ENCODE measurements at places on chromosomes 3 and 15. TPM values are rescaled to one million over a fixed set of nuclear protein-coding genes. Genes with fewer than 3 reads are reported as not detected.

DNA sequence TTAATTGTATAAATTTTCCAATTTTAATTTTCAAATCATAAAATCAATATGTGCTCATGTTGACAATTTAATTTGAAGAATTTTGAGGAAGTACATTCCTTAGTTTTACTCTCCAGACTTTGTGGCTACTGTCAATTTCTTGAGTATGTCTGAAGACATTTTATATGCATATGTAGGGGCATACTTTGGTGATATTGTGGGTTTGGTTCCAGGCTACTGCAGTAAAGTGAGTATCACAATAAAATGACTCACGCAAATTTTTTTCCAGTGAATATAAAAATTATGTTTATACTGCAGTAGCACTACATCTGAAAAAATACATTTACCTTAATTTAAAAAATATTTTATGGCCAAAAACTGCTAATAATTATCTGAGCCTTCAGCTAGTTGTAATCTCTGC lies 123.2 kb upstream of the PLCL2 start:
- H3K36me3 ChIP-seq, result peaks cover 5% of the 10 kb centered on the region
- peak overlapping the region; percentile 78 for H3K27ac ChIP-seq
- H3K27me3 ChIP-seq, result no peaks in the 10 kb centered on the region
- peaks cover 32% of the 10 kb centered on the region for H3K4me1 ChIP-seq

DNA sequence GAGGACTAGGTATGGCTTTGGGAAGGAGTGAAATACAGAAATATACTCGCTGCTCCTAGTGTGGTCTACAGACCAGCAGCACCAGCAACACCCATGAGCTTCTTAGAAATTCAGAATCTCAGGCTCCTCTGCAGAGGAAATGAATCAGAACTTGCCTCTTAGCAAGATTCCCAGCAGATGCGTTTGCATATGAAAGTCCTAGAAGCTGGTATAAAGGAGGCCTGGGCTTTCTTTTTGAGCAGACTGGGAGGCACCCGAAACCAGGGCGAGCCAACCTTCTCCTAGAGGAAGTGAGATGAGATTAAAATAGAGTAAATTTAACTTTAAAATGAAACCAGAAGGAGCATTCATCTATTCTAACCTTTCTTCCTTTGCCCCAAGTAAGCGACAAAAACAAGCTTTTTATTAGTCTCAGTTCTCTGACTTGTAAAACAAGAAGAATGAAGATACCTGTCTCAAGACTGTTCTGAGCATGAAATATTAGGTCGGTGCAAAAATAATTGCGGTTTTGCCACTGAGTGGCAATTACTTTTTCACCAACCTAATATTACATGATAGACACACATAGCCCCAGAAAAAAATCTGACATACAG lies 140.0 kb downstream of the PDZRN3 start:
- H3K4me3 ChIP-seq, result peak overlapping the region; percentile 76
- H3K27ac ChIP-seq, result peak overlapping the region; percentile 81
- peak; percentile 20 for DNase-seq
- no peaks in the 10 kb centered on the region for H3K27me3 ChIP-seq
- H3K4me1 ChIP-seq, result peaks cover 49% of the 10 kb centered on the region
- no peaks in the 10 kb centered on the region for H3K36me3 ChIP-seq

GRCh38 chr3:109184726-109185125 lies 48.2 kb downstream of the C3orf85 start:
- H3K4me1 ChIP-seq, result no peaks in the 10 kb centered on the region
- no peaks in the 10 kb centered on the region for H3K27me3 ChIP-seq
- no peak overlapping the region for H3K4me3 ChIP-seq
- no peak overlapping the region for H3K27ac ChIP-seq
- peaks cover 4% of the 10 kb centered on the region for H3K36me3 ChIP-seq

GRCh38 chr15:58678683-58679082 lies 70.8 kb downstream of the ADAM10 start:
- DNase-seq, result no peak
- peaks cover 1% of the 10 kb centered on the region for H3K27me3 ChIP-seq
- H3K27ac ChIP-seq, result no peak overlapping the region
- H3K4me1 ChIP-seq, result peaks cover 9% of the 10 kb centered on the region
- H3K36me3 ChIP-seq, result no peaks in the 10 kb centered on the region

- no peaks in the 10 kb centered on the region for H3K27me3 ChIP-seq
- peaks cover 15% of the 10 kb centered on the region for H3K36me3 ChIP-seq
- no peak overlapping the region for H3K4me3 ChIP-seq
- peaks cover 41% of the 10 kb centered on the region for H3K4me1 ChIP-seq
Measured at GRCh38 chr3:64207289-64208080, 17.8 kb downstream of the PRICKLE2 start.

GRCh38 chr15:67086637-67086914 lies 21.2 kb downstream of the SMAD3 start:
- H3K4me1 ChIP-seq, result peaks cover 100% of the 10 kb centered on the region
- H3K36me3 ChIP-seq, result peaks cover 64% of the 10 kb centered on the region
- H3K4me3 ChIP-seq, result no peak overlapping the region
- H3K27me3 ChIP-seq, result peaks cover 2% of the 10 kb centered on the region
- no peak for DNase-seq

Gene GADL1
- total RNA-seq, result not detected

DNA sequence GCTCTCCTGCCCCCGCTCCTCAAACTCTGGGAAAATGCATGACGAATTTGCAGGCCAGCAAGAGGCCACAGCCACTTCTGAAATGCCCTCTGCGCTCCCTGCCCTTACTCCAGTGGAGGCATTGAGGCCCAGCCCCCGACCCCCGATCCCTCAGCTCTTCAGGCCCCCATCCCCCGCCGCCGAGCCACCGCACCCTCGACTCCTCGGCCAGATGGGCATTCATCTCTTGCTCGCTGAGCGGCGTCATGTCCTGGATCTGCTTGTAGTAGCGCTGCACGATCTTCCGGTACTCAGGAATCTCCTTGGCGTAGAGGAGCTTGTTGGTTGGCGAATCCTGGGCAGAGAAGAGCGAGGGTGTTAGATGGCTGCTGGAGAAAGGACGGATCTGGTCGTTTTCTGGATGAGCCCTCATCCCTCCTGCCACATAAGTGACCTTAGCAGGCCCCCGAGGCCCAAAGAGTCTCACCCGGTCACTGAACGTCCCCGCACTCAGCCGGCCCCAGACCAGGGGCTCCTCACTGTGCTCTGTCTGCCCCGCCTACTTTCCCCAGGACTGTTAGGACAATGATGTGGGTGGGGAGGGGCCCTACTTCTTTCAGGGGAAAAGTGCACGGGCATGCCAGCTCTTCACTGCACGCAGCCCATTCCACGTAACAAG lies 14.0 kb downstream of the H1-8 start:
- peaks cover 62% of the 10 kb centered on the region for H3K4me1 ChIP-seq
- no peak overlapping the region for H3K4me3 ChIP-seq
- peaks cover 21% of the 10 kb centered on the region for H3K36me3 ChIP-seq
- peaks cover 9% of the 10 kb centered on the region for H3K27me3 ChIP-seq
- DNase-seq, result no peak

Gene PLXNA1
- total RNA-seq, result 47.1 TPM

GRCh38 chr15:25787855-25788520 lies 75.1 kb downstream of the ATP10A start:
- peaks cover 91% of the 10 kb centered on the region for H3K4me1 ChIP-seq
- peak; percentile 44 for DNase-seq
- H3K4me3 ChIP-seq, result peak overlapping the region; percentile 81
- no peaks in the 10 kb centered on the region for H3K27me3 ChIP-seq
- H3K27ac ChIP-seq, result peak overlapping the region; percentile 97

DNA sequence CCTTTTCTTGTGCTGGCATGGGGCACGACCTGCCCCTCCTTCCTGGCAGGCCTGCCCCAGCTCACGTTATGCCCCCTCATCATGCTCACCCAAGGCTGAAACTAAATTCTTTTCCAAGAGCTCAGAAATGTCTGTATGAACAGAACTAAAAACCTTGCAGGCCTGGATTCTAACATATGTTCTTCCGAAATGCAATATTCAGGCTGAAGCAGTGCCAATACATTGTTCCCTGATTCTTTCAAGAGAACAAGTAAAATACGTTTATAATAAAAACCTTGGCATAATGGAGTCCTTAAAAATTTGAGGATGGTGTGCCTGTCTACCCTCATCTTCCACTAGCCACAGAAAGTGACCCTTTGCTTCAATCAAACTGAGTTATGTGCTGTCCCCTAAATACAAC lies 48.5 kb upstream of the ICE2 start:
- no peak for DNase-seq
- H3K36me3 ChIP-seq, result no peaks in the 10 kb centered on the region
- H3K4me1 ChIP-seq, result peaks cover 38% of the 10 kb centered on the region
- H3K4me3 ChIP-seq, result no peak overlapping the region

DNA sequence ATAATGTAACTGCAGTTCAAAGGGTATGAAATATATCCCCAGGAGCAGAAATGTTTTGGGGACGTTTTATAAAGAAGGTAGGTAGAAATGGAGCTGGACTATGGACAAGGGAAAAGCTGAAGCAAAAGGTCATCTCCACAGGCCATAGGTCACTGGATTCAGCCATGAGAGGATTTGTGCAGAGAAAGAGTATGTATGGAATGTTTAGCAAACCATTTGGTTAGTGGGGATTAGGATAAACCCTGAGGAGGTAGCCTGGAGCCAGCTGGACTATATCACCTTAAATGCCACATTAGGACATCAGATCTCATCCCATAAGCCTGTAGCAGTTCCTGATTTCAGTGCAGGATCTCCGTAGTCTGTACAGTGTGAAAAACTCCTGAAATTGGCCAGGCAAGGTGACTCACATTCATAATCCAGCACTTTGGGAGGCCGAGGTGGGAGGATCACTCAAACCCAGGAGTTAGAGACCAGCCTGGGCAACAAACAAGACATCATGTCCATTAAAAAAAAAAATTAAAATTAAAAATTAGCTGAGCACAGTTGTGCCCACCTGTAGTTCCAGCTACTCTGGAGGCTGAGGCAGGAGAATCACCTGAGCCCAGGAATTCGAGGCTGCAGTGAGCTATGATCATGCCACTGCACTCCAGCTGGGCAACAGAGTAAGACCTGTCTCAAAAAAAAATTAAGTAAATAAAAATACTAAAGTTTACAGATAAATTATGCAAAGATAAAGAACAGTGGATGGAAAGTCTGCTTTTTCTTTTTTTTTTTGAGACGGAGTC lies 4.7 kb downstream of the IP6K1 start:
- peaks cover 23% of the 10 kb centered on the region for H3K36me3 ChIP-seq
- H3K27ac ChIP-seq, result 0 out of 2 replicates have a peak overlapping the region, but pooled peaks have one; percentile 21
- H3K4me3 ChIP-seq, result no peak overlapping the region
- no peak for DNase-seq

DNA sequence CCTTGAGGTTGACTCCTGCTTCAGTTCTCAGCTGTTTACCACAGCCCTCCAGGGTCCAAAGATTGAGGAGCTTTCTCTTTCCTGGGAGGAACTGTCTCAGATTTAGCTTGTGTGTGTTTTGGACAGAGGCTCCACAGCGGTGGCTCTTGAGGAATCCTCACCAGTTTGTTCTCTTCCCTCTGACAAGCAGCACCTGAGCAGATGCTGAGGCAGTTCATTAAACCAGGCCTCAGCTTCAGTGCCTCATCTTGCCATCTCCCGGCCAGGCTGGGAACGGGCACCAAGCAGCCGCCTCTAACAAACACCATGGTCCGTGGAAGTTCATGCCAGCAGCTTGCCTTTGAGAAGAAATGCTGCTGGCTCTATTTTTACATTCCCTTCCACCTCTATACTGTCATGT lies 25.8 kb upstream of the TIMP4 start:
- peaks cover 7% of the 10 kb centered on the region for H3K27me3 ChIP-seq
- peaks cover 28% of the 10 kb centered on the region for H3K4me1 ChIP-seq
- H3K36me3 ChIP-seq, result no peaks in the 10 kb centered on the region
- no peak overlapping the region for H3K27ac ChIP-seq
- H3K4me3 ChIP-seq, result no peak overlapping the region
- no peak for DNase-seq

- H3K36me3 ChIP-seq, result no peaks in the 10 kb centered on the region
- no peak overlapping the region for H3K4me3 ChIP-seq
Measured at GRCh38 chr3:79362571-79363270, 405.1 kb downstream of the ROBO1 start.

Gene C2CD4B
- total RNA-seq, result not detected

- H3K27ac ChIP-seq, result no peak overlapping the region
- peaks cover 12% of the 10 kb centered on the region for H3K36me3 ChIP-seq
- DNase-seq, result no peak
- no peak overlapping the region for H3K4me3 ChIP-seq
Measured at GRCh38 chr3:12487786-12488185, 3.5 kb downstream of the TSEN2 start.

DNA sequence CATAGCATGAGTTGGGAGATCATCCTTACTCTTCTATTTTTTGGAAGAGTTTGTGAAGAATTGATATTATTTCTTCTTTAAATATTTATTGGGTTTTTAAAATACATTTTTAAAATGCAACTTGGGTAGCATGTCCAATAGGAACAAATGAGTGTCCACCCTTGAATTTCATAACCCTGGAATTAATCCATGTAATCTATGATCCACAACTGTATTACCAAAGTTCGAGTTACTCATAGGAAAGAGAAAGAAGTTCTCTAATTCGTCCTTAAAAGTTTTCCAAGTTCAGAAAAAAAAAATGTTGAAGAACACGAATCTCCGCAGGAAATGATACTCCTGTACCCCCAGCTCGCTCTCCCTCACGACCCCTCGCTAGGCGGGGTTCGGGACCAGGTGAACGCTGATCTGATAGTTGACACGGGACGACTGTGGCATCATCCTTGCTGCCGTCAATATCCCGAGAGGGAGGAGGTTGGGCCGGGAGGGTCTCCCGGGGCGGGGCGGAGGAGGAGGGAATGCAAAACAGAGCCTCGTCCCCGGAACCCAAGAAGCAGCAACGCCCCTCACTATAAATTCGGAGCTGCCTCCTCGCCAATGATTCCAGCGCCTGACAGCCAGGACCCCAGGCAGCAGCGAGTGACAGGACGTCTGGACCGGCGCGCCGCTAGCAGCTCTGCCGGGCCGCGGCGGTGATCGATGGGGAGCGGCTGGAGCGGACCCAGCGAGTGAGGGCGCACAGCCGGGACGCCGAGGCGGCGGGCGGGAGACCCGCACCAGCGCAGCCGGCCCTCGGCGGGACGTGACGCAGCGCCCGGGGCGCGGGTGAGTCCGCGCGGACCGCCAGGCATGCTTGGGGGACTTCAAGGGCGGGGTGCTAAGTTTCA lies at the start of gene AGTR1:
Gene AGTR1, plus strand, starts transcription at position 598 of the 884 bp plus-strand sequence. CDS start 43,133 bp downstream, outside the sequence.
- no peak within 1 kb of the TSS for H3K27ac ChIP-seq
- H3K36me3 ChIP-seq, result no peaks in the 10 kb centered on the region
- peaks cover 12% of the 10 kb centered on the region for H3K27me3 ChIP-seq
- no peak for DNase-seq

Gene DNAH12
- total RNA-seq, result not detected

- no peak overlapping the region for H3K27ac ChIP-seq
- no peaks in the 10 kb centered on the region for H3K4me1 ChIP-seq
- H3K27me3 ChIP-seq, result peaks cover 16% of the 10 kb centered on the region
- DNase-seq, result no peak
- no peak overlapping the region for H3K4me3 ChIP-seq
Measured at GRCh38 chr15:87942316-87942715, 314.2 kb downstream of the NTRK3 start.

DNA sequence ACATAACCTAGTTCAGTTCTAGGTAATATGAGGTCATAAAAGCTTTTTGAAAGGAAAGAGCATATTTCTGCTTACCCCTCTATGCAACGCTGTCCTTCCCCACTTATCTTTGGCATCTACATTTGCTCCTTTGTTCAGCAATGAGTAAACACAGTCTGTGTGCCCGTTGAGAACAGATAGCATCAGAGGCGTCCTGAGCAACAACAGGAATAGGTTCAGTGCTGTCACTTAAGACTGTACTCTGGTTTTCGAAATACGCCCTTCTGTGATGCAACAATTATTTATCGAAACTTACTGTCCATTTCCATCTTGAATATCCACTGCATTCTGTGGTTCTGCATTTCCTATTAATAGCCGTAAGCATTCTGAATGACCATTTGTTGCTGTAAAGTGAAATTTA lies 84.4 kb downstream of the BTD start:
- no peak overlapping the region for H3K4me3 ChIP-seq
- no peaks in the 10 kb centered on the region for H3K27me3 ChIP-seq
- H3K36me3 ChIP-seq, result peaks cover 24% of the 10 kb centered on the region
- H3K27ac ChIP-seq, result no peak overlapping the region
- H3K4me1 ChIP-seq, result peaks cover 22% of the 10 kb centered on the region
- DNase-seq, result no peak

Measured in HFFc6 (cell line).